ENCODE measurements at places on chromosomes 2 and 18. TPM values are rescaled to one million over a fixed set of nuclear protein-coding genes. Genes with fewer than 3 reads are reported as not detected.

GRCh38 chr2:193818801-193819499 lies 1624.2 kb upstream of the TMEFF2 start:
- no peak for DNase-seq

GRCh38 chr2:19796035-19796695 lies 105.6 kb downstream of the TTC32 start:
- peak; percentile 96 for DNase-seq

DNA sequence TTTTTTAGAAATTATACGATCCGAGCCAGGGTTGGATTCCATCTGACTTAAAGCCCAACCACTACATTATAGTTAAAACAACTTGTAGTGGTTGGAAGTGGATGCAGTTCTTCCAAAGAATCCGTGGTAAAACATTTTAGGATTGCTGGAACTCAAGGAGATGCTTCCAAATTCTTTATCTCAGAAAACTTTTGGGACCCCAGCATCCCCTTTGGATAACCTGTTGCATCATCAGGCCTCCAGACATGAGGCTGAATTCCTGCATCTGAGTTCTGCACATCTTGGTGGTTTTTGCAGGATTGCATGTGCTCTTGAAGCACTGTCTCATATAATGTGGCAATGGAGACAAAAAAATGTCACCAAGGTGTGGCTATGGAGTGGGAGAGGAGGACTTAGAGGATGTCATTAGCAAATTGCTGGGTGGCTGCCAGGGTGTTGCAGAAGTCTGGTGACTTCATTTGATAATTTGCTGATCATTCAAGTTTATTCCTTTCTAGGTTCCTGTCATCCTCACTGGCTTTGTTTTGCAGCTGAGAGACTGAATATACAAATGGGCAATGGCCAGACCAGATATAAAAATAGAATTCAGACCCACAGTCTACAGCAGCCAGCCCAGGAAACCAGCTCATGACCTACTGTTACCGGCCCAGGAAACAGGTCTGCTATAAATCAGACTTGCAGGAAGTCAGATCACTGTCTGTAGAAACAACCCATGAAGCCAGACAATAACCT lies 207.7 kb downstream of the BCL2 start:
- no peak for DNase-seq

- no peak for DNase-seq
These were observed 84.3 kb upstream of the SESTD1 start for GRCh38 chr2:179348906-179349305.

DNA sequence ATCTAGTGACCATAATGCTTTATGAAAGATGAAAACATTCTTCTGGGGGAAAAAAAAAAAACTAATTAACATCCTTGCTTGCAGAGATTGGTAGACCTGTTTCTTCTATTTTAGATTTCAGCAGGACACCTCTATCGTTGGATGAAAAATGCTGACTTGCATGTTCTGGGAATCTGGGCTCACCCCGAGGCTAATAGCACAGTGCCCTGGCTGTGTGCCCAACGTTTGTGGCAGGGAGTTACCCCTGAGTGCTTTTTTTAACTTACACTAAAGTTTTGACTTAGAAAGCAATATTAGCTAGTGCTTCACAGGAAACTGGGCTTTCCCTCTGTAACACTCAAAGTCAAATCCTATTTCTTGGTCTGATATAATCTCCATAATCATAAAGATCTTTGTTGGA lies 233.2 kb downstream of the SLC8A1 start:
- DNase-seq: peak; percentile 76

- DNase-seq: no peak
These were observed 24.4 kb downstream of the PSD4 start for GRCh38 chr2:113198048-113198789.

- no peak for DNase-seq
These were observed 10.3 kb upstream of the IL1R2 start for GRCh38 chr2:101981504-101981903.

DNA sequence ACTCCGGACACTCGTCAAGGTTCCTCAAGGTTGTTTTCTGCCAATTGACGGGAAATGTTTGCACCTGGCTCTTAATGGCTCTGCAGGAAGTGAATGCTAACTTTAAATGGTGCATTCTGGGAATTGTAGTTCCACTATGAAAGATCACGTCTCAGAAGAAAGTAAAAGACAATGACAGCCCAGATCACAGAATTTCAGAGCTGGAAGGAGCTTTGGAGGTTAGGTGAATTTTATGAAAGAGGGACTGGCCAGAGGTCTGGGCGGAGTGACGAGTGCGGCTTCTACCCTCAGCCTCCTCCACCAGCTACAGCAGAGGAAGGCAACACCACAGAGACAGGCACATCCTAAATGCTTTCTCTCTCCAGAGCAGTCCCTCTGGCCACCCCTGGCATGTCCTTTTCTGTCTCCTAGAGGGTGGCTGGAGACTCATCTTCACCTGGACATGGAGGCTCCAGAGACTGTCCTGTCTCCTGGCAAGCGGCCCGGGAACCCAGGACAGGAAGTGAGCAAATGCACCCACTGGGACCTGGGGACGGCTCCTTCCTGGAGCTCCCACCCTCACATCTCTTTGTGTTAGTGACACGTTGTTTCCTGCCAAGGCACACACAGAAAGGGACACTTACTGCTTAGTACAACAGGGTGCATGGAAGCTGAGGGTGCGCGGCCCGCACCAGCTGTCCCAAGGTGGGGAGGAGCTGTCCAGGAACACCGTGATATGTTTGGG lies 19.4 kb downstream of the THAP4 start:
- no peak for DNase-seq

DNA sequence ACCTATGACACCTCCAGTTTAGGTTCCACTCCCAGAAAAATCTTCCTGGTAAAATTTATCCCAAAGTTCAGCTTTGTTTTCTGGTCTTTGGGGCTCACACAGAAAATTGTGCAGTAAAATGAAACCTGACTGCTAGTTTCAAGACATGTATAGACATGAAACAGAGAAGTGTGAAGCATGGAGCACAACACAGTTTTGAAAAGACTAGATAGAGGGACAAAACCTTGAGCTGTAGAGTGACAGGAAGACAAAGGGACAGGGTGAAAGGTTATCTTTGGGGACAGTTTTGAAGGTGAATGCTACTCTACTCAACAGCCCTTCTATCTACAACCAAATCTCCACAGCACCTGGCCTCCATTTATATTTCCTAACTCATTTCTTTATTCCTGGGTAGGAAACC lies 352.6 kb downstream of the RBM43 start:
- DNase-seq: no peak

DNA sequence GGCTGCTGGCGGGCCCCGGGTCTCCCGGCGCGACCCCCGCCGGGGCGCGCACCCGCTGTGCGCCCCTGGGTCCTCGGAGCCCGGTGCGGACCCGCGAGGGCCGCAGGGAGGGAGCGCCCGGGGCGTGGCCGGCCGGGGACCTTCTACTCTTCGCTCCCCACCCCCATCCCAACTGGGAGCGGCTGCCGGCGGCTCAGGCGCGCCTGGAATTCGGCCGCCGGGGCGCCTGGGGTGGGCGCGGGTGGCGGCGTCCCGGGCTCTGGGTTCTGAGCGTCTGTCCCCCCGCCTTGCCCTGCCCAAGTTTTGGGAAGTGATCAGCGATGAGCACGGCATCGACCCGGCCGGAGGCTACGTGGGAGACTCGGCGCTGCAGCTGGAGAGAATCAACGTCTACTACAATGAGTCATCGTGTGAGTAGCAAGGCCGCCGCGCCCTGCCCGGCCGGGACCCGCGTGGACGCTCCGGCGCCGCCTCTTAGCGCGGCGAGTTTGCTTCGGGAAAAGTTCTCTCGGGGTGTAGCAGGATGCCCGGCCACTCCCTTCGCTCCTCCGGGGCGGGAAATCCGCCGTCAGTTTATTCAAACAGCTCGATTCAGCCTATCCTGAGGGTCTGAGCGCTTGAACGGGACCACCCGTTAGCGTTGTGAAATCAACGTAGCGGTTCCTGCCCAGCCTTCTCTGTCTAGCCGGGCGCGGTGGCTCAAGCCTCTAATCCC lies 502 bp downstream of the TUBB6 start:
- DNase-seq: peak; percentile 86

DNA sequence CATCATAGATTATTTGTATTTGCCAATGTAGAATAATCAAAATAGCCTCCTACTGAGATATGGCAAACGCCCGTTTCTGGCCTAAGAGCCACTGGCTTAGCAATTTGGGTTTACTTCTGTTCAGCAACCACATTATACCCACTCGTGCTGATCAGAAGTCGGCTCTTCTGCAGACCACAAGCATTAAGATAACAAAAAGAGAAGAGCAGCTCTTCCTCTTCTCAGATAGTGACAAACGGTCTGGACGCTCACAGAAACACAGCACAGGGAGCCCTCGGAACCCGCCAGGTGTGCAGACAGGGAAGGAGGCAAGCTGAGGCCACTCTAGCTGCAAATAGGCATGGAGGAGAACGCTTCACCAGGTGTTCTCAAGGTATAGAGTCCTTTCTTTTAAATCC lies 164.0 kb downstream of the HDAC4 start:
- DNase-seq: no peak

DNA sequence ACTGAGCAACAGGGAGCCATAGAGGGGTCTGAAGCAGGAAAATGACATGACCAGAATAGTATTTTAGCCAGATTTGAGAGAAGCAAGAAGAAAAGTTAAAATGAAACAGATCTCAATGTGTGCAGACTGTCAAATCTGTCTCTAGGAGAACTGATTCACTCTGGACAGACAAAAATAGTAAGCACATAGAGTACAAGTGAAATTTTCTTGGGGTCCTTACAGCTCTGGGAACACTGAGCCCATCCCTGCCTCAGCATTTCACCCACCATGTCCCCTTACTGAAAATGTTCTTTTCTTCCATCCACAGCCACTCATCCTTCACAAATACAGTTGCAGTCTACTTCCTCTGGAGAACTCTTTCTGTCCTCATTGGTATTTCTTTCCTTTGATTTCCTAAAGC lies 359.2 kb downstream of the MTX2 start:
- no peak for DNase-seq

- DNase-seq: no peak
These were observed 667.0 kb downstream of the TSN start for GRCh38 chr2:122422384-122422991.

DNA sequence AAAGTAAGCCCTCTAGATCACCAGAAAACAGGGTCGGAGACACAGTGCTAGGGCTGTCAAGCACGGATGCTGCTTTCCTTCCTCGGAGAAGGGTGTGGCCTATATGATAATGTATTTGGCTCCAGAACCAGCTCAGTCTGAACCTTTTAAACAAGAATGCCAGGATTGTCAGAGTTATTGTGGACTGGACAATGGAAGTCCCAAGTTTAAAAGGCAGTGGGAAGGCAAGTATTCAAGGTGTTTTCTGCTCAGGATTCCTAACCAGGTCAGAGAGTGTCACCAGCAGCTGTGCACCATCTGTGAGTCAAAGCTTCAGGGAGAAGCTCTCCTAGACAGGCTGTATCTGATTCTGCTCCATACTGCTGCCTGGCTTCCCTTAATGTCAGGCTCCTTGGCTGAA lies 94.8 kb downstream of the SPOPL start:
- no peak for DNase-seq

DNA sequence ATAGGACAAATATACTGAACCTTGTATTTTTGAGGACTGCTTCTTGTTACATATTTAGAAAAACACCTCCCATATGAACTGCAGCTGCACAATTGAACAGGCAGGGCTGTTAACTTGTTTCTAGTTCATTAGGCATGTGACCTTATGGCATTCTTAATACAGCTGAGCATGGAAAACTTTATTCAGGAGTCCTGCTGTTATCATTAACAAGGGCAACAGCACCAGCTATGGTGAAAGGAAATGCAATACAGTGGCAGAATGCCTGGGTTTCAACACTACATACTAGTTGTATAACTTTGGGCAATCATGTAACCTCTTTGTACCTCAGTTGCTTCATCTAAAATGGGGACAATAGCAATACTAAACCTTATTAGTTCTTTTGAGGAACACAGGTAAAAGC lies 71.8 kb downstream of the GDF7 start:
- no peak for DNase-seq

DNA sequence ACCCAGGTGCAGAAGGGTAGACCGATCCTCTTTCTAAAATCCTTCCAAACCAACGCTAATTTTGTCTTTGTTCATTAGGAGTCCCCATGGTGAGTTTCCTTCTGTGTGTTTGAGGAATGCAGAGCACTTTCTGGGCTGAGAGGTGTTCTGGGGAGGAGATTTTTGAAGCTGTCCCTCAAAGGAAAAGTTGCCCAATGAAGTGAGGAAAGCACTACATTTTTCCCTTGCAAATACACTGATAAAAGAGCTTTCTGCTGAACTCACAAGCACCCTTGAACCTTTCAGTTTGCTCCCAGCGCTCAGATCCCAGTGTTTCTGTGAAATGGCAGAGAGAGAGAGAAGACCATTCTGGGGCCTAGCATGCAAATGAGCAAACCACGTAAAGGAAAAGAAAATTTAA lies 299.6 kb upstream of the FANCL start:
- DNase-seq: no peak

DNA sequence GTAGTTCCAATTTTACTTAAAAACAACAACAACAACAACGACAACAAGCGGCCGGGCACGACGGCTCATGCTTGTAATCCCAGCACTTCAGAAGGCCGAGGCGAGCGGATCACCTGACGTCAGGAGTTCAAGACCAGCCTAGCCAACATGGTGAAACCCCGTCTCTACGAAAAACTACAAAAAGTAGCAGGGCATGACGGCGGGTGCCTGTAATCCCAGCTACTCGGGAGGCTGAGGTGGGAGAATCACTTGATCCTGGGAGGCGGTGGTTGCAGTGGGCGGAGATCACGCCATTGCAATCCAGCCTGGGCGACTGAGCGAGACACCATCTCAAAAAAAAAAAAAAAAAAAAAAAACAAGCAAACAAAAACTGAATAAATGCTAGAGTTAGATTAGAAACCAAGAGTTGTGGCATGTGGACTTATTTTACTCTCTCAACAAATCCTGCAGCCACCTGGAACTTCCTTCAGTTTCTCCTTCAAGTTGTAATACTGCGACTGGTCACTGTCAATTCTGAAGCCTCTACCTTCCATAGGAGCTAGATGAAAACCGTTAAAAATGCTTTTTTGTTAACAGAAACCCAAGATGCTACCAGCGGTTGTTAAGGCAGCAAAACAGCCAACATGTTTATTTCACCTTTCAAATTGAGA lies 1.3 kb downstream of the ATP5F1A start:
- peak; percentile 7 for DNase-seq

GRCh38 chr18:59748628-59749360 lies 51.6 kb upstream of the CCBE1 start:
- DNase-seq: peak; percentile 94

DNA sequence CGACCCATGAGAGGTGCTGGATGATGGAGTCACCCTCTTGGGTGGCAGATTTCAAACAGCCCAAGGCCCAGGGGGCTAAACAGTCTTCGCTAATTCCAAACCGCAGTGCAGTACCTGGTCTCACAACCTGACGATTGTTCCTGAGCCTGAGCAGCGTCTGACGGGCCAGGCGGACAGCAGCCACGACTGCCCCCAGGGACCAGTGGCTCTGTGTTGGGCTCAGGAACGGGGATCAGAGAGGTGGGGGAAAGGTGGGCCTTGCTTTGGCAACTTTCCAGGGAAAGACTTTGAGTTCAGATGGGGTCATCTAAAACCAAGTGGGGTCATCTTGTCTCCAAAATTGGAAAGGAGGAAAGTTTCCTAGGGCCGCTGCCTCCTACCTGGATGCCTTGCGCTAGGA lies 492 bp downstream of the COLEC11 start:
- no peak for DNase-seq

- DNase-seq: peak; percentile 73
These were observed 62.9 kb downstream of the POMC start for GRCh38 chr2:25105336-25106085.

- no peak for DNase-seq
These were observed 89.2 kb upstream of the LINC00305 start for GRCh38 chr18:64238076-64238475.

Gene C18orf54
- total RNA-seq: 11.1 TPM

Gene ALPI
- total RNA-seq: not detected

Gene ACMSD
- not detected for total RNA-seq

Gene UGT1A9
- total RNA-seq: not detected

Gene GPBAR1
- 0.06 TPM for total RNA-seq

Gene TFCP2L1
- 0.06 TPM for total RNA-seq

Gene CRYBA2
- total RNA-seq: not detected
